ENCODE measurements at places on chromosomes 6 and 20.

DNA sequence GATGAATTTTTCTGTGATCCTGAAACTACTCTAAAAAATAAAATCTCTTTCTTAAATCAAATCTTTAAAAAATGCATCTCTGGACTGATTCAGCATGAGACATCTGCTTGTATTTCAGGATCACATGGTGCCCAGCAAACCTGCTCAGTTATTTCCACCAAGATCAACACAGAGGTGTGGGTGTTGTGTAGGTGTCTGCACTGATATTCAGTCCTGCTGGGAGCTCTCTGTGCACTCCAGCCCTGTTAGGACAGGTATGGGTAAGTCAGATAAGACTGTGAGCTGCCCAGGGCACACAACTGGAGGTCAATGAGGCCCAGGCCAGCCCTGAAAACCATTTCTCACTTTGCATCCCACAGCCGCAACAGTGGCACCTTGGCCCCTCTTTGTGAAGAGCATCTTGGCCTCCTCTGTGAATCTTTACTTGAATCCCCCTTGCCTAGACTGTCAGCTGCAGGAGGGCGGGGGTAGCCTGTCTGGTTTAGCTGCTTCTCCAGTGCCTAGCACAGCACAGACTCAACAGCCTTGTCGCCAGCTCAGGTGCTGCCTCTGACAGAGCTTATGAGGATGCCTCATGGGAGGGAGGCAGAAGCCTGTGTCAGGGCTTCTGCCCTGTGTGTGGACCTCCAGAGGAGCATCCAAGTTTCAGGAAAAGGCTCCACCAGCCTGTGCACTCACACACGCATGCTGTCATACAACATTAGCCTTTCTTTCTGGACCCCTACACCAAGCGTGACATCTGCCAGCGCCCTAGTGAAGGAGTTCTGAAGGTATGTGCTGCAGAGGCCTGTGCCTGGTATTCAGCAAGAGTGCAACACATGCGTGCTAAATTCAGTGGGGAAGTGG is 187.6 kb upstream of the CST7 start:
- DNase-seq: no peak

DNA sequence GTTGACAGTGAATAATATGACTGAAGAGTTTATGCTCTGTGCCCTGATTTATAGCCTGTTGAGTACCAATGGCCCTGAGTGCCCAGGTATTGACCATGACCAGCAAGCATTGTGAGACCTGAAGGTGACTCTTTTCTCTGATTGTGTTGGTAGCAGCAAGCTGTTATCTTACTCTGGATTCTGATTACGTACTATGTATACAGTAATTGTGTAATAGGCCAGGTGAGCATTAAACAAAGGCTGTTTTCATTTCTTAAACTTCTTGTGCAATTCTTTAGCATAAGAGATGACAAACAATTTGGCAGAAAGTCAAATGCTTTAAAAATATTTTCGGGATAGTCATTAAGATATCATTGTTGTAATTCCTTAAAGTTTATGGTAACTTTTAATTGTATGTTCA is 111.7 kb upstream of the PTPRK start:
- DNase-seq: no peak

- no peak for DNase-seq
Measured at GRCh38 chr20:29301624-29302259, 1955.7 kb upstream of the DEFB115 start.

GRCh38 chr6:137697267-137697938 is 169.7 kb upstream of the TNFAIP3 start:
- DNase-seq: no peak

Measured in stimulated activated CD8-positive, alpha-beta memory T cell treated with anti-CD3 and anti-CD28 coated beads, Interleukin-2, amount 100 ng/mL, for 1 hour (primary cell).